ENCODE measurements at places on chromosomes 6 and 20. TPM values are rescaled to one million over a fixed set of nuclear protein-coding genes. Genes with fewer than 3 reads are reported as not detected.

REM1 gene
- polyA plus RNA-seq, result not detected

CCDC28A gene
- 45.7 TPM for polyA plus RNA-seq

HSPA1L gene
- 1.6 TPM for polyA plus RNA-seq

RING1 gene
- 6.8 TPM for polyA plus RNA-seq

LTB gene
- not detected for polyA plus RNA-seq

GNMT gene
- not detected for polyA plus RNA-seq

ENPP5 gene
- polyA plus RNA-seq, result 295 TPM

RAET1L gene
- polyA plus RNA-seq, result not detected

CBLN4 gene
- 24.9 TPM for polyA plus RNA-seq

POM121L2 gene
- polyA plus RNA-seq, result not detected

ANKEF1 gene
- 2.5 TPM for polyA plus RNA-seq

ARFRP1 gene
- polyA plus RNA-seq, result 5.3 TPM

PTK6 gene
- not detected for polyA plus RNA-seq

ARG1 gene
- not detected for polyA plus RNA-seq

Measured in Purkinje cell (primary cell).